Osteocyte (in vitro differentiated cells): ENCODE measurements at places on chromosomes 7 and 10. TPM values are rescaled to one million over a fixed set of nuclear protein-coding genes. Genes with fewer than 3 reads are reported as not detected.

DNA sequence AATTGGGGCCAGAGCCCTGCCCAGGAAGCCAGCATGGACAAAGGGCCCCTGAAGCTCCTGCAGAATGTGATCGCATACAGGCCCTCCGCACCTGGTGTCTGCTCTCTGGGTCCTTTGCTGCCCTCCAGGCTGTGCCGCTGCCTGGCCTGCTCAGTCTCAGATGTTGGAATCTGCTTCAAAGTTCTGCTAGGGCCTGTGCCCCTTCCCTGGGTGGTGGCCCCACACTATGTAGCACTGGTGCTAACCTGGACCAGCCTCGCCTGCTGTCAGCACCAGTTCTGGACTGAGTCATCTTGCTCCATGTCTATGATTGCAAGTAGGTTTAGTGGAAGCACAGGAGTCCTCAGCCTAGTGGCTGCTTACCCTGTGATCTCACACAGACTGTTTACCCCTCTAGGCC lies 6.3 kb downstream of the MAT1A start:
- no peak overlapping the region for H3K27ac ChIP-seq

PVRIG gene
- total RNA-seq: not detected in 2 replicates

PRKRIP1 gene
- 30.1 and 32.2 TPM in 2 replicates for total RNA-seq

DNA sequence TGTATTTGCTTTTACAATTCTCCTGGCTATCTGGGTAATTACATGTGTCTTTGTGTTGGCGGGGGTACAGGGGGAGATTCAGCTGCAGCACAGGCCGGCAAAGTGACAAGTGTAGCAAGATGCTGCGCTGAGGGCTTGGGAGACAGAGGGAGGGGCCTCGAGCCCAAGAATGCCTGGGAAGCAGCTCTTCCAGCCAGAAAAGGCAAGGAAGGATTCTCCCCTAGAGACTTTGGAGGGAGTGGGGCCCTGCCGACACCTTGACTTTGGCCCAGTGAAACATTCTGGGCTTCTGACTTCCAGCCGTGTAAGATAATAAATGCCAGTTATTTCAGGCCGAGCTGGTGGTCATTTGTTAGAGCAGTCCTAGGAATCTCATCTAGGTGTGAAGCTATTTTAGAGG lies 7.2 kb upstream of the REPIN1 start:
- H3K27me3 ChIP-seq: no peaks in the 10 kb centered on the region
- peaks cover 6% of the 10 kb centered on the region for H3K4me1 ChIP-seq
- H3K4me3 ChIP-seq: no peak overlapping the region
- H3K36me3 ChIP-seq: no peaks in the 10 kb centered on the region
- H3K27ac ChIP-seq: no peak overlapping the region

GRCh38 chr7:93212881-93213280 lies 13.4 kb downstream of the HEPACAM2 start:
- no peaks in the 10 kb centered on the region for H3K36me3 ChIP-seq
- no peak for DNase-seq
- no peak overlapping the region for H3K4me3 ChIP-seq
- peaks cover 9% of the 10 kb centered on the region for H3K4me1 ChIP-seq

GRCh38 chr7:81128011-81128410 lies 209.2 kb upstream of the SEMA3C start:
- no peak for DNase-seq
- H3K27me3 ChIP-seq: no peaks in the 10 kb centered on the region
- no peak overlapping the region for H3K27ac ChIP-seq
- H3K4me1 ChIP-seq: no peaks in the 10 kb centered on the region

GRCh38 chr7:18426564-18427226 lies 68.9 kb upstream of the HDAC9 start:
- peak overlapping the region; percentile 44 for H3K27ac ChIP-seq
- H3K36me3 ChIP-seq: no peaks in the 10 kb centered on the region
- peaks cover 36% of the 10 kb centered on the region for H3K4me1 ChIP-seq
- H3K27me3 ChIP-seq: no peaks in the 10 kb centered on the region

- DNase-seq: no peak
- no peak overlapping the region for H3K27ac ChIP-seq
- no peaks in the 10 kb centered on the region for H3K36me3 ChIP-seq
- H3K4me1 ChIP-seq: no peaks in the 10 kb centered on the region
- no peaks in the 10 kb centered on the region for H3K27me3 ChIP-seq
Measured at GRCh38 chr10:7649673-7650300, 17.0 kb downstream of the ITIH5 start.

FAM241B gene
- 3.4 TPM in 2 replicates for total RNA-seq

- no peaks in the 10 kb centered on the region for H3K36me3 ChIP-seq
- no peak overlapping the region for H3K27ac ChIP-seq
- no peaks in the 10 kb centered on the region for H3K27me3 ChIP-seq
- H3K4me1 ChIP-seq: no peaks in the 10 kb centered on the region
Measured at GRCh38 chr7:65338346-65338745, 35.3 kb upstream of the ZNF92 start.

DNA sequence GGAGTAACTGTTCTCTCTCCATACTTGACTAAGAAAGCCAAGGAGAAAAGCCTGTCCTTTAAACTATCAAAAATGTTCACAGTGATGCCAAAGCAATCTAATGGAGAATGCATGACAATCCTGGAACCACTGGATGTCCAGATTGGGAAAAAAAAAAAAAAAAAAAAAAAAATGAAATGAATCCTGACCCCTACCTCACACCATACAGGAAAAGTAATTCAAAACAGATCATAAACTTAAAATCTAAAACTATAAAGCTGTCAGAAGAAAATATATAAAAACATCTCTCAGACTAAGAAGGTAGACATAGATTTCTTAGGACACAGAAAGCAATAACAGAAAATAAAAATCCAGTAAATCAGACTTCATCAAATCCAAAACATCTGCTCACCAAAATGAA lies 18.4 kb downstream of the FBXW4 start:
- H3K4me1 ChIP-seq: no peaks in the 10 kb centered on the region
- peaks cover 42% of the 10 kb centered on the region for H3K36me3 ChIP-seq
- no peak for DNase-seq
- H3K27me3 ChIP-seq: no peaks in the 10 kb centered on the region

DNA sequence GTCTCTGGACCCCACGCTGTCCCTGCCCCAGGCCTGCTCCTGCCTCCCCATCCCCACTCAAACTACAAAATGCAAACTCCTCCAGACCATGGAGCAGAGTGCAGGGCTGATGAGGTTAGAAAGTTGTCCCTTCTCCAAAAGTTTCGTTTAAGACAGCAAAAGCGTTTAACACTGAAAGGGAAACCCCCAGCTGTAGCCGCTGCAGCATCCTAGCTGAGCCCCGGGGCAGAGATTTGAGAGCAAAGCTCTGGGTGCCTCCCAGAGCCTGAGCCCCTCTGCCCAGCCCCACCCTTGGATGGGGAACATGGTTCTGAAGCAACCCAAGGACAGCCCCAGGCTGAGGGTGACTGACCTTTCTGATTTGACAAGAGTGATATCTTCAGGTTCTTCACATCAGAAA lies 52.8 kb upstream of the ENO4 start:
- peaks cover 21% of the 10 kb centered on the region for H3K27me3 ChIP-seq
- no peaks in the 10 kb centered on the region for H3K36me3 ChIP-seq
- no peak overlapping the region for H3K27ac ChIP-seq
- H3K4me3 ChIP-seq: no peak overlapping the region
